ENCODE measurements at places on chromosomes 12 and 14.

GRCh38 chr12:65656891-65657351 lies 167.4 kb upstream of the HMGA2 start:
- no peak for DNase-seq

DNA sequence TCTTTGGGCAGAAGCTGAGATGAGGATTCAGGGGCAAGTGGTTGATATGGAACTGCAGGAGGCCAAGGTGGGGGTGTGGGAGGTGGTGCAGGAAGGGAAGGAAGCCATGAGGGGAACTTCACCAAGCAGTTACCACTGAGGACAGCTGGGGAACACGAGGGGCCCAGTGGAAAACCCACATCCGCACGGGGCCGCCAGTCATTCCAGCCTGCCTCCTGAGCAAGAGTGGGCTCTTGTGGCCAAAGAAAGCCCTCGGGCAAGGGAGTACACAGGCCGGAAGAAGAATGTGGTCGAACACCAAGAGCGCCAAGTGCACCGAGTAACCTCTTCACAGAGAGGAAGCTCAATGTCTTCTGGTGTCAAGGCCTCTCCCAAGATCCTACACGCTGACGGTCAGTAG lies 252.2 kb upstream of the FOXN3 start:
- DNase-seq = no peak

DNA sequence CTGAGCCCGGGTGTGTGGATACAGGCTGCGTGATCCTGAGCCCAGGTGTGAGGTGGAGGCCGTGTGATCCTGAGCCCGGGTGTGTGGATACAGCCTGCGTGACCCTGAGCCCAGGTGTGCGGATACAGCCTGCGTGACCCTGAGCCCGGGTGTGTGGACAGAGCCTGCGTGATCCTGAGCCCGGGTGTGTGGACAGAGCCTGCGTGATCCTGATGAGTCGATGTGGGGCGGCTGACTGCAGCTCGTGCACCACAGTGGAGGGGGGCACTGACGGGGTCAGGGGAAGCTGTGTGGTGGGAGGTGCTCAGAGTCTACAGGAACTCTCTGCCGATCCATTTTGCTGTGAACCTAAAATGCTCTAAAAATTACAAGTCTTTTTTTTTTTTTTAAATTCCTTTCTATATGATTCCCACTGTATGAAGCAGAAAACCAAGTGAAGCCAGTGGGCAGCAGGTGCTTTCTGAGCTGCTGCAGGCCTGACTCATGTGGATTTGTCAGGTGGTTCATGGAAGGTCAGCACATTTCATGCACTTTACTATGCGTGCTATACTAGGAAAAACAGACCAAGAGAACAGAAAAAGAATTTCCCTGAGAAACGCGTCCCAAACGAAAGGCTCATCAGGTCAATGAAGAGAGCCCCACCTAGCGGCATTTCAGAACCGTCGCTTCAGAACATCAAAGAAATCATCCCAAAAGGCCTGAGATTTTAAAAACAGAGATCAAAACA lies 19.3 kb downstream of the BRF1 start:
- no peak for DNase-seq

DNA sequence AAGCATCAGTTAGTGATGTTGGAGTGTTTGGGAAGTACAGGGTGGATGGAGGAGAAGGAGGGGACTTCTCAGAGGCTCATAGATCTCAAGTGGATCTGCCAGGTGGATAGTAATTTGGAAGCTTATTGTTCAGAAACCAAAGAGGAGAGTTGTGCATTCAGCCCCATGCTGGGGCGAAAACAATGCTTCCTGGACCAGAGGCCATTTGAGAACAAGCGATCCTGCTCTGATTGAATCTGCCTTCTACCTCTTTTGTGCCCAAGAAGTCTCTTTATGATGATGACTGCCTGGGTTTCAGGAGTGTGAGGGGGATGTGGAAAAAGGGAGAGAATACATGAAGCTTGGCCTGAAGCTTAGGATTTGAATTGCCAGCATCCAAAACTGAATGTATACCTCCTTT lies 110.8 kb upstream of the SRRM4 start:
- no peak for DNase-seq

DNA sequence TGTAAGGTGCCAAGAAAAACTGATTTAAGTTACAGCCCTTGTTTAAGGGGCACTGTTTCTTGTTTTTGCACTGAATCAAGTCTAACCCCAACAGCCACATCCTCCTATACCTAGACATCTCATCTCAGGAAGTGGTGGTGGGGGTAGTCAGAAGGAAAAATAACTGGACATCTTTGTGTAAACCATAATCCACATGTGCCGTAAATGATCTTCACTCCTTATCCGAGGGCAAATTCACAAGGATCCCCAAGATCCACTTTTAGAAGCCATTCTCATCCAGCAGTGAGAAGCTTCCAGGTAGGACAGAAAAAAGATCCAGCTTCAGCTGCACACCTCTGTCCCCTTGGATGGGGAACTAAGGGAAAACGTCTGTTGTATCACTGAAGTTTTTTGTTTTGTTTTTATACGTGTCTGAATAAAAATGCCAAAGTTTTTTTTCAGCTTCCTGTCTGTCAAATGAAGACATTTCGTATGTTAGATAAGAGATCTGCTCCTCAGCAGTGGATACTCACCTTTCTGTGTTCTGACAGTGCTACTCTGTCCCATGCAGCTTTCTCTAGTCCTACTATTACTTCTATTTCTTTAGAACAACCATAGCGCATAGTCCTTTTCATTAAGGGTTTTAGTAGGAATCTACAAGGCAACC lies 1.2 kb upstream of the PA2G4 start:
- DNase-seq = no peak

- no peak for DNase-seq
Observed at GRCh38 chr14:102620413-102620812, 28.0 kb downstream of the RCOR1 start.

- no peak for DNase-seq
Observed at GRCh38 chr12:12999271-12999958, 650 bp downstream of the HEBP1 start.

- DNase-seq = no peak
Observed at GRCh38 chr12:31106101-31106803, 32.6 kb downstream of the DDX11 start.

DNA sequence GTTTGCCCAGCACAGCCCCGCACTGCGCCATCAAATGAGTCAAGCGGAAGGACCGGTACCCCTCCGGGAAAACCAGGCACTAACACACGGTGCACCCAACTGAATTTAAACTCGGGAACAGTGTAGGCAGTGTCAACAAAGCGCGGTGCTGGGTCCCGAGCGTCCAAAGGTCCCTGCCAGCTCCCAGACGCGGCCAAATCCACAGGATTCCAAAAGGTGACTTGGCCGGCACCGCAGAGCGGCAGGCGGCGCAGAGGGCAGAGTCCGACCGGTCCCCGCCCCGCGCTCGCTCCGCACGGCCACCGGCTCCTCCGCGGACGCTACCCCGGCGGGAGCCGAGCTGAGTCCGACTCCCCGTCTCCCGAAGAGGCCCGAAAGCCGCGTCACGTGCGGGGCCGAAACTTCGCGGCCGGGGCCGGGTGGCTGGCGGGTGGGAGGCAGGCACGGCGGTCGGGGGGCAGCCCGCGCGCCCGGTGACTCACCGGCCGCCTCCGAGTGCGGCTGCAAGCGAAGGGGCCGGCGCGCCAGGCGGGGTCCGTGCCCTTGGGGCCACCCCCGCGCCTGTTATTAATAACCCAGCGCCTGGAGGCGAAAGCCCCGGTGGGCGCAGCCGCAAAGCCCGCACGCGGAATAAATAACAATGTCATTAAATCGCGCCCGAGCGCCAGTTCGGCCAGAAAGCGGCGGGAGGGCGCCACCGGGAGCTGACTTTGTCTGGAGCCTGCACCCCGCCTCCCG lies 863 bp downstream of the DENND5B start:
- no peak for DNase-seq

DNA sequence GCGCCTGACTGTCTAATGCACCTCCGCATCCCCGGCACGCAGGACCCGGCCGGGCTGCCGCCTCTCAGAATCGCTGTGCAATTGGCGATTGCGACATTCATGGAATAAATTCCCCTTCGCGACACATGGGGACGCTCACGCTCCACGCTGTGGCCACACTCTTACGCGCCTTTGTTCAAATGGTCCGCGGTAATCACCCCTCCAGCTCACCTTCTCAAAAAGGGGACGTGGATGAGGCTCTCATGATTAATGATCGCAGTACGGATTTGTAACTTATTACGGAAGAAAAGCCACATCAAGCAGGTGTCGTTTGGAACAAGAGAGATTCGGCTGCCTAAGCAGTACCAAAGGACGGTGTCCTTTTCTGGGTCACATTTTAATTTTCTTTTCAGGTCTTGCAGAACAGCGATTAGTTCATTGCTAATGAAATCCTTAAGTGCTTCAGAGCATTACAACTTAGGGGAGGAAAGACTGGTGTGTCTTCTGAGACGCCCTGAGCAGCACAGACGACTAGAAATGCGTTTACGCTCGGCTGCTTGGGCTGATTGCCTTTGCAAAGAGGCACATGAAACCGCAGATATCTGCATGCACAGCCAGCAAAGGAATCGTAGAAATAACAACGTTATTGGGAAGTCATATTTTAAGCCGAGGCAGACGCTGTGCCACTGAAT lies 37.3 kb upstream of the ADGRD1 start:
- DNase-seq = no peak

DNA sequence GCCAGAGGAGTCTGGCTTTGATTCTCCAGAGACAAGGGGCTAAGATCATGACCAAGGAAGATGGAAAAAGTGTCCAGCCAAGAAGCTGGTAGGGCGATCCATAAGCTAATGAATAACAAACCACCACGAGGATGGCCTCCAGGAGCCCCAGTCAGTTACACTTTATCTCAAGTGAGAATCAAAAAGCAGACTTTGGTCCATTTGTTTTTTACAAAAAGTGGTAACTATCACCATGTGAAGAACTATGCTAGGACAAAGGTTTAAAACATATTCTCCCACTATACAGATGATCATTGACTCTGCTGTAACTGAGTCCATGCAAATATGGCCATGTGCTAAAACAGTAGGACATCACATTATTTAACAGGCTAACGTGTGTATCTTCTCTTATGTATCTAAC lies 13.9 kb downstream of the SETD3 start:
- DNase-seq = no peak

GRCh38 chr12:52783563-52784316 lies 6.6 kb upstream of the KRT76 start:
- DNase-seq = no peak

- DNase-seq = no peak
Observed at GRCh38 chr12:132308853-132309595, 20.4 kb downstream of the GALNT9 start.

DNA sequence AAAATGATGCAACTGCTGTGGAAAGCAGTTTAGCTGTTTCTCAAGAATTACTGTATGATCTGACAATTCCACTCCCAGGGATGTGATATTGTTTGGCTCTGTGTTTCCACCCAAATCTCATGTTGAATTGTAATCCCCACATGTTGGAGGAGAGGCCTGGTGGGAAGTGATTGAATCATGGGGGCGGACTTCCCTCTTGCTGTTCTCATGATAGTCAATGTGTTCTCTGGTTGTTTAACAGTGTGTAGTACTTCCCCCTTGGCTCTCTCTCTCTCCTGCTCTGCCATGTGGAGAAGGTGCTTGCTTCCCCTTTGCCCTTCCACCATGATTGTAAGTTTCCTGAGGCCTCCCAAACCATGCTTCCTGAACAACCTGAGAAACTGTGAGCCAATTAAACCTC lies 93.4 kb upstream of the CPM start:
- DNase-seq = no peak

GRCh38 chr14:88983755-88984154 lies 159.3 kb downstream of the TTC8 start:
- DNase-seq = no peak

DNA sequence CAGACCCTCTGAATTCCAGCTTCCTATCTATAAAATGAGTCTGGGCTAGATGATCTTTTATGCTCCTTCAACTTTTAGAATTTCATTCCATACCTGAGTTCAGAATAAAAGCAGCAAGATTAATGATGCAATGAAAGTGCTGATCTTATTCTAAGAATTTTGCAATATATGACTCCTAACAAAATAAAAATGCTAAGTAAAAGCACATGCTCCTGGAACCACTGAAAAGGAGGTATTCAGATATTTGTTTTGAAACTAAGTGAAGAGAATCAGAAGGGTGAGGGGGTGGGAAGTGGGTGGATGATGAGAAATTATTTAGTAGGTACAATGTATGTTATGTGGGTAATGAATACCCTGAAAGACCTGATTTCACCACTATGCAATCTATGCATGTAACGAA lies 216.6 kb downstream of the PTPRO start:
- no peak for DNase-seq

DNA sequence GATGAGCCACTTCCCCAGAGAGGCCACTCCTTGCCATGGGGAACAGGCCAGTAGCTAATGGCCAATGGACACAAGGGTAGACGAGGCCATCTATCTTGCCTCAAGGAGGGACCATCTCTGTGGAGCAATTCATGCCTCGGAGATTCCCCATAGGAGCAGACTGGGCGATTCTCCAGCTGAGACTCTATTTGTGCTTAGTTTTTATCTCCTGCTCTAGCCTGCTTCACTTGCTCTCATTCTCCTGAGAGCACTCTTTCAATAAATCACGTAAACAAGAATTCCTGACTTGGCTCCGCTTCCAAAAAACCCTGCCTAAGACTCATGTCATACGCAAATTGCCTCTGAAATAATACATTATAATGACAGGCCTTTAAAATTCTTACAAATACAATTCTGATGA lies 396.4 kb upstream of the USP15 start:
- DNase-seq = no peak

DNA sequence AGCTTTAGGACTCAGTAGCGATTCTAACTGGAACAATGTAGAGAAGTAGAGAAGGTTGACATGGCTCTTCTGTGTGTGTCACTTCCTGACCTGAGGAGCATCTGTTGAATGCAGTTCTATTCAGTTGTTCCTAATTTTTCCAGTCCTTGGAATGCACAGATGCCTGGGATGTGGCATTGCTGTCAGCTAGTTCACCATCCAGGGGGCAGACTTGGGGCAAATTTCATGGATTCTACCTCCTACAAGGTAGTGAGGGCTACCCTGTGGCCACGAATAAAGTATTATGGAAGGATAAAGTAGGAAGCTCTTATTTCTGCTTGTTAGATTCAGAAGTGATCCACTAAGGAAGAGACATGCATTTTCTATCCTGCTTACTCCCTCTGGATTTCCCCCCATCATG lies 74.4 kb upstream of the GPATCH2L start:
- no peak for DNase-seq

- DNase-seq = no peak
Observed at GRCh38 chr12:13945641-13946040, 35.8 kb downstream of the GRIN2B start.

DNA sequence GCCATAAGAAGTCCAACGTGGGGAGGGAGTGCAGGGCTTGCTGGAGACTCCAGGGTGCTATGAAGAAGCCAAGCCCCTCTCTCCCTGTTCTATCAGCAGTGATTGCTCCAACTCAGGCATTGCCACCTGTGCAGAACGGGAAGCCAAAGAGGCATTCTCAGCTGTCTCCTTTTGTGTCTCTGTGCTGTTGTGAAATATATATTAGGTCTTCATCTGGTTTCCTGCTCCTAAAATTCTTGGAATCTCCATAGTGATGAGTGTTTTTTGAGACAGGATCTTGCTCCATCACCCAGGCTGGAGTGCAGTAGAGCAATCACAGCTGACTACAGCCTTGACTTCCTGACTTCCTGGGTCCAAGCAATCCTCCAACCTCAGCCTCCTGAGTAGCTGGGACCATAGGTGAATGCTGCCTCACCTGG lies 51.2 kb upstream of the AEBP2 start:
- DNase-seq = no peak
